ENCODE measurements at places on chromosomes 3 and 15. TPM values are rescaled to one million over a fixed set of nuclear protein-coding genes. Genes with fewer than 3 reads are reported as not detected.

Gene DNAJA4
- total RNA-seq: 3.2 TPM

- no peak for DNase-seq
Measured at GRCh38 chr3:160200353-160200752, 24.9 kb upstream of the C3orf80 start.

DNA sequence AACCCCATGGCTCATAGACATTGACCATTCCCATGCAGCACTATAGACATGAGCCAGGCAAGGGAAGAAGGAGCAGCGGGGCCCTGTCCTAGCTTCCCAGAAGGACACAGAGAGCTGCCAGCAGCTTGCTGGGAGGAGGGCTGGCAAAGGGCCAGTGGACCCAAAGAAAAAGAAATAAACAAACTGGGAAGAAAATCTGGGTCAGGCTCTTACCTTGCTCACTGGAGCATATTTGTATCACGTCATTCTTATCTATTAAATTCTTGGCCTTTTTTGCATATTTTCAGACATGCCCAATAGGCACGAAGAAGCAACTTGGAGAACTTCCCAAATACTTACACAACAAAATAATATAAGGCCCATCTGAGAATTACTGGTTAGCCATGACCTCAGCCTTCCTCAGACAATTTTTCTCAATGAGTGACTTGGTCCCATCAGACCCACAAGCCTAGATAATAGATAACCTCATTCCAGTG, 28.4 kb downstream of the RASGRP1 start:
- no peak for DNase-seq

Gene SNTN
- total RNA-seq: not detected

DNA sequence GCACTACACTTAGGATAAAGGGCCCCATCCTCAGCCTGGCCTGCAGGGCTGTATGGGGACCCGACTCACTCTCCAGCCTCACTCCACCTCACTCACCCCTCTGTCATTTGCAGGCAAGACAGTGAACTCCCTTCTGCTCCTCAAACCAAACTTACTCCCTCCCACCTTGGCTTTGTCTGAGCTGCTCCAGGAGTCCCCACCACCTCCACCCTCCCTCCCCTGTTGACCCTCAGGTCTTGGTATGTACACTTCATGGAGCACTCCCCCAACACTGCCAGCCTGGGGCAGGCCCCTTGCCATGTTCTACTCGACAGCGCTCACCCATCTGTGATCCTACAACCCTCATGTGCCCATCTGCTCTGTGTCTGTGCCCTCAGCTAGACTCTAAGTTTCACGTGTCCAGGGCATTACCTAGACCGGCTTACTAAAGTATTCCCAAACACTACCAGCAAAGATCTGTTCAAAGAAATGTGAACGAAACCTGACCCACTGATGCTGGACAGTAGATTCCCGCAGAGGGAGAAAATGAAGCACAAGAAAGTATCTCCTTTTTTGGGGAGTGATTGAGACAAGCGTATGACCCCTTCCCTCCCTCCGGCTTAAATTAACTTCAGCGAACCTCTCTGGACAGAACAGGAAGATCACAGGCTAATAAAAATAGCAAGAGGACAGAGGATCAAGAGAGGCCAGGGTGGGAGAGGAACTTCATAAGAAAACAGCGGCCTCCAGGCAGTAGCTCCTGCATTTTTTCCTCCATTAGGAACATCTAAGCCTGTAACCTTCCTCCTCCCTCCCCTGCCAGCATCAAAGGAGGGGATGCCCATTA, 113.2 kb downstream of the RFTN1 start:
- DNase-seq: no peak

DNA sequence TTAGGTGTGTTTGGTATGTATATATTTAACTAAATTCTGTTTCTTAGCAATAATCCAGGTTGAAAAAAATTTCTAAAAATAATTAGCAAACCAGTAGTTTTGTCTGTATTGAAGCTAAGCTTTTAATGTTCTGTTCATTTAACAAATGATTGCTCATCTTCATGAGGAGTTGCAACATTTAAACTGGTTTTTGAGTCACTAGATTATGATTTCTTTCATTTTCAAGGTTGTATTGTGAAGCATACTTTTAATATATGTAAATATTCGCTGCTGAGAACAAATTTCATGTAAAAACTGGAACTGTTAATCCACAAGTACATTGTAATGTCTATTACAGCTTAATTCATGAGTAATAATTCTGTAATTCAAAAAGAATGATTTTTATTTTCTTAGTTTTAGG, 192.7 kb downstream of the MBNL1 start:
- DNase-seq: no peak

GRCh38 chr3:47337656-47338055, 43.2 kb upstream of the PTPN23 start:
- DNase-seq: no peak

GRCh38 chr15:101651554-101652097, 555 bp downstream of the TM2D3 start:
- DNase-seq: no peak

Gene ALDH1L1
- total RNA-seq: 15.9 TPM

- no peak for DNase-seq
Measured at GRCh38 chr3:109926376-109926775, 589.0 kb upstream of the DPPA4 start.

- no peak for DNase-seq
Measured at GRCh38 chr3:170049146-170050000, 11.6 kb downstream of the GPR160 start.

Gene FOXL2NB
- not detected for total RNA-seq

GRCh38 chr15:29917600-29918597, 95.6 kb upstream of the TJP1 start:
- peak; percentile 30 for DNase-seq

Gene P2RY1
- total RNA-seq: 14.0 TPM

DNA sequence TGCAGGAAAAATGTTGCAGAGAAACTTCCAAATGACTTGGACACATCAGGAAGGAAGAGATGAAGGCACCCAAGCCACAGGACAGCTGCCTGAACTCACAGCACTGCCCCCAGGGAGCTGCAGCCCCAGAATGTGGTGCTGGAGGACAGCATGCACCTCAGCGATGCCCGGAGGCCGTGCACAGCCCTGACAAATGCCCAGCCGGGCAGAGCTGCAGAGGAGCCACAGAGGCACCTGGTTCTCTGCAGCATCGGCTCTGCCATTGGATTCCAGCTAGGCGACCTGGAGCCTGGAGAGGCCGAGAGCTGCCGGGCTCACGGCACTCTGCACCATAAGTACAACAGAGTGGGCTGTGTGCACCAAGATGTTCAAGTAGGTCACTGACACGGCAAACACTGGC, 97.5 kb downstream of the OCA2 start:
- DNase-seq: no peak

GRCh38 chr15:29925227-29926082, 103.2 kb upstream of the TJP1 start:
- DNase-seq: peak; percentile 87

GRCh38 chr15:35705884-35706585, 160.1 kb upstream of the DPH6 start:
- DNase-seq: no peak

DNA sequence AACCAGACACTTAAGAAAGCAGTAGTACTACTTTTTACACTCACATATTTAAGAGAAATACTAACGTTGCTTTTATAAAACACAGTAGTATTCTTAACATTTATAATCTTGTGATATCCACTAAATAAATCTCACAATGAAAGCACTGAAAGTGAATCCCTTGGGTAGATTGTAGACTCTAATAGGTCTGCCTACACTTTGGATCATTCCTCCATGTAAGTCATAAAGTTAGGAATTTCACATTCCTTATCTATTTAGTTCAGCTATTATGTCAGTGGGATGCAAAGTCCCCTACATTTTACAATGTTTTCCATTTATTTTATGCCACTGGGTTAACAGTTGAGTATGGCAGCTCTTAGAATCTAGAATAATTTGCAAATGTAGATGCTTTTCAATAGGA, 330.7 kb downstream of the LSAMP start:
- peak; percentile 8 for DNase-seq

Measured in hepatocyte (in vitro differentiated cells).